Esophagus mucosa (tissue), 1 donor: ENCODE measurements at places on chromosomes 2 and 18. TPM values are rescaled to one million over a fixed set of nuclear protein-coding genes. Genes with fewer than 3 reads are reported as not detected.

The ARHGAP15 gene
- total RNA-seq = 2.6 TPM

- ATAC-seq = peak; percentile 94
Observed at GRCh38 chr2:197310271-197310985, at the start of gene ANKRD44. TSS of gene ANKRD44 (minus strand) at chr2:197310780. CDS start at chr2:197310604, 176 bp downstream.

GRCh38 chr2:111702119-111702803 lies 181.7 kb downstream of the ANAPC1 start:
- ATAC-seq = peak; percentile 22

DNA sequence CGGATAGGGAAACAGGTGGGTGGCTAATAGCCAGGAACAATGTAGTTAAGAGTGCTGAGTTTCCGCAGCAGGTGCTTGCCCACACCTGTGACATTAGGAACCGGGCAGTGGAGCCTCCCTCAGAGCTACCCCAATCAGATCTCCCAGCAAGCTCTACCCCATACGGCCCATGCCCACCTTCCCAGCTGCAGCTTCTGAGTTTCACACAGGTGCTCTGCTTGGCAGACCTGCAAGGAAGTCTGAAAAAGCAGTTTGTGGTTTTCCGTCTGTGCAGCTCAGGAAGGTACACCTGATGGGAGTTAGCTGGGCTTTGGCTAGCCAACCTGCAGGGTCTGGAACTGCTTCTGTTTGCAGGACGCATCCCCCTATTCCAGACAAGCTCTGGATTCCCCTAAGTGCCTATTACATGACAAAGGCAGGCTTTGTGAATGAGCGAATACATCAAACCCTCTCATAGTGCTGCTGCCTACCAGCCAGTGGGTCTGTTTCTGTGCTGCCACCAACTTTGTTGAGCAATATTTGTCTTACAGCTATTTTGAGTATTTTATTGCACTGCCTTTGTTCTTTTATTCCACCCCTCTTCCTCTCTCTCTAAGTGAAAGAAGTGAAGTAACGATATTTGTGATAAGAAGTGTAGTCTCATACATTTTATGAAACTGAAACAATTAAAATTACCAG lies 24.7 kb upstream of the CEP68 start:
- peak; percentile 46 for ATAC-seq

- no peak for ATAC-seq
Observed at GRCh38 chr2:135798762-135799161, 38.2 kb downstream of the LCT start.

GRCh38 chr2:64063454-64063853 lies 44.2 kb upstream of the VPS54 start:
- ATAC-seq = no peak

The GALR1 gene
- not detected for total RNA-seq

DNA sequence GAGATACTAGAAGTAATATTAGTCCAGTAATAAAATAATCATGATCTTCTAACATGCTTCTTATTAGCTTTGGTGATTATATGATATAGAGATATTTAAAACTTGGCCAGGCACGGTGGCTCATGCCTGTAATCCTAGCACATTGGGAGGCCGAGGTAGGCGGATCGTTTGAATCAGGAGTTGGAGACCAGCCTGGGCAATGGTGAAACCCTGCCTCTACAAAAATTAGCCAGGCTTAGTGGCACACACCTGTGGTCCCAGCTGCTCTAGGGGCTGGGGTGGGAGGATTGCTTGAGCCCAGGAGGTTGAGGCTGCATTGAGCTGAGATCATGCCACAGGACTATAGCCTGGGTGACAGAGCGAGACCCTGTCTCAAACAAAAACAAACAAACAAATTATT lies 87.0 kb downstream of the WDR7 start:
- ATAC-seq = no peak

- no peak for ATAC-seq
Observed at GRCh38 chr2:30677231-30677630, 130.0 kb downstream of the CAPN13 start.

The PSMA8 gene
- not detected for total RNA-seq

The CYP1B1 gene
- total RNA-seq = 2.0 TPM

GRCh38 chr18:64639536-64639935 lies 490.6 kb upstream of the LINC00305 start:
- ATAC-seq = no peak

GRCh38 chr2:25331686-25332365 lies 9.9 kb downstream of the DNMT3A start:
- ATAC-seq = no peak

DNA sequence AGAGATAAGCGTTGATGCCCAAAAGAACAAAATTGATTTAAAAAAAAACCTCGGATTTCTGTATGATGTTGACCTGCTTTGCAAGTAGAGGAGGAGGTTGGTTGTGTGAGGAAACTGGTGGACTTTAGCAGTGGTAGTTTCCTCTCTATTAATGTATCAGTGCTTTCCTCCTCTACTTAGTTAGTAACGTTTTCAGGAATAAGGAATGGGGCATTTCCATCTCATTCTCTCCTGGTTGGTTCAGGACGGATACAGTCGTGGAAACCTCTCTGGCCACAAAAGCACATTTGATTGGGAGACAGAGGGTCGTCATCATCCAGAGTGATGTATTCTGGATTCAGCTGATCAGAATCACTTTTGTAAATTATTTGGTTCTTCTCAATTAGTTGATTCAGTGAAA lies 1.5 kb downstream of the FHOD3 start:
- no peak for ATAC-seq

The RTP5 gene
- total RNA-seq = not detected

GRCh38 chr2:160940699-160941098 lies 219.5 kb upstream of the TANK start:
- peak; percentile 28 for ATAC-seq
